ENCODE measurements at places on chromosomes 16 and 17. TPM values are rescaled to one million over a fixed set of nuclear protein-coding genes. Genes with fewer than 3 reads are reported as not detected.

DUS1L gene
- 72.7 TPM for total RNA-seq

FAM20A gene
- total RNA-seq: 7.6 TPM

FOXJ1 gene
- total RNA-seq: not detected

PIPOX gene
- total RNA-seq: not detected

CTRB1 gene
- not detected for total RNA-seq

HOXB7 gene
- total RNA-seq: 7.1 TPM

KRTAP17-1 gene
- total RNA-seq: not detected

KRT32 gene
- 0.18 TPM for total RNA-seq

HNF1B gene
- not detected for total RNA-seq

CRHR1 gene
- not detected for total RNA-seq

FOXL1 gene
- total RNA-seq: 11.7 TPM

PRAC1 gene
- not detected for total RNA-seq

GALR2 gene
- 0.53 TPM for total RNA-seq

AOC2 gene
- under 0.01 TPM for total RNA-seq

AOC3 gene
- not detected for total RNA-seq

RAB11FIP4 gene
- total RNA-seq: 0.18 TPM

MT1X gene
- 83.9 TPM for total RNA-seq

DLX4 gene
- not detected for total RNA-seq

CCL11 gene
- not detected for total RNA-seq

CCL5 gene
- total RNA-seq: not detected

ZP2 gene
- not detected for total RNA-seq

LCAT gene
- total RNA-seq: 6.0 TPM

PKMYT1 gene
- 24.8 TPM for total RNA-seq

NPIPA5 gene
- total RNA-seq: 5.8 TPM

SLC6A2 gene
- not detected for total RNA-seq

CISD3 gene
- 21.6 TPM for total RNA-seq

SLC35G6 gene
- not detected for total RNA-seq

DBNDD1 gene
- total RNA-seq: under 0.01 TPM

MYH2 gene
- under 0.01 TPM for total RNA-seq

LGALS9B gene
- total RNA-seq: not detected

ZNF385C gene
- total RNA-seq: not detected

WSB1 gene
- total RNA-seq: 39.9 TPM

ZSCAN10 gene
- total RNA-seq: not detected

DHX40 gene
- total RNA-seq: 29.7 TPM

CACNG5 gene
- total RNA-seq: not detected

NCOR1 gene
- total RNA-seq: 22.8 TPM

ZNF232 gene
- 6.6 TPM for total RNA-seq

ADAMTS18 gene
- total RNA-seq: not detected
